ENCODE measurements at places on chromosomes 16 and 17.

DNA sequence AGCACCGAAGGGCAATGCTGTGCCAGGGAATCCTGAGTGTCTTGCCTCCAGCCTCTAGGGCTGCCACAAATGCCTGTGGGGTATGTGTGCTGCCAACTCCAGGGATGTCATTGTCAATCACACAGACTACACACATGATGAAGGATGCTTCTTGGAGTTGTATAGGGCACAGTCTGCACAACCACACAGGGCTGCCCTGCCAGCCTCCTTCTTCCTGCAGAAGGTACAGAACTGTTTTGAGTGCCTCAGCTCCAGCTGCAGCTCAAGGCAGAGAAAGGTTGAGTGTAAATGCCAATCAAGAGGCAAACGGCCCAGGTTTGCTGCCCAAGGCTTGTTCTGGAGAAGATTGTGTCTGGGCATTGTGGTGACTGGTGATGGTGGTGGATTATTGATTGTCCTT, 15.6 kb downstream of the SCNN1B start:
- no peak for DNase-seq

GRCh38 chr17:80529904-80530292, 14.7 kb upstream of the RPTOR start:
- DNase-seq, result no peak

- DNase-seq, result peak; percentile 9
Observed at GRCh38 chr17:45235416-45236281, 14.0 kb downstream of the FMNL1 start.

- no peak for DNase-seq
Observed at GRCh38 chr17:76048711-76049110, 21.6 kb upstream of the EVPL start.

DNA sequence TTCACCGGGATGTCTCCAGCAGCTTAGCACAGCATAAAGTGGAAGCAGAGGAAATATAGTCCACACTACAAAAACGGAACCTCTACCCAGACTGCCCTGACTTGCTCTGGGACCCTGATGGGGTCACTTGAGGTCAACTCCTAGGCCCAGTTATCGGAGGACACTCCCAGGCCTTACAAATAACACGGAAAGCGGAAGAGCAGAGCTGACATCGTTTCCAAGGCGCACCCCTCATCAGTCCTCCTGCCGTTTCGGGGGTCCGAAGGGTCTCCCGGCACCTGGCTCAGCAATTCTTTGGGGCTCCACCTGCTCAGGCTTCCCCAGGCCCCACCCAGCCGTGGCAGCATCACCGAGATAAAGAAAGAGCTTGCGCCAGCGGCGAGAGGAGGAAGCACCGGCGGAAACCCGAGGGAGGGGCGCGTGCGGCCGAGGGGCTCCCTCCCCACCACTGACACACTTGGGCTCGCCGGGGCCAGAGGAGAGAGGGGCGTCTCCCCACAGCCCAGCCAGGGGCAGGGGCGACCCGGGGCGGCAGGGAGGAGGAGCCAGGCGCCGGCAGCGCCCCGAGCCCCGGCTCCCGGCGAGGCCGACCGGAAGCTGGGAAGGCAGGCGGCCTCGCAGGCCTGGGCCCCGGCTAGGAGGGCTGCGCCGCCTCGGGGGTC, 727 bp downstream of the CORO7 start:
- DNase-seq, result no peak

GRCh38 chr17:39822051-39822451, 42.1 kb downstream of the IKZF3 start:
- DNase-seq, result no peak

- DNase-seq, result peak; percentile 75
Observed at GRCh38 chr17:55454906-55455474, 33.4 kb upstream of the MMD start.

- no peak for DNase-seq
Observed at GRCh38 chr16:10888320-10888937, 11.4 kb downstream of the CIITA start.

GRCh38 chr17:42584880-42585279, 7.4 kb upstream of the PSMC3IP start:
- DNase-seq, result no peak

GRCh38 chr17:32256012-32256700, 9.5 kb upstream of the RHBDL3 start:
- DNase-seq, result no peak

- no peak for DNase-seq
Observed at GRCh38 chr16:82116535-82116934, 53.5 kb downstream of the MPHOSPH6 start.

DNA sequence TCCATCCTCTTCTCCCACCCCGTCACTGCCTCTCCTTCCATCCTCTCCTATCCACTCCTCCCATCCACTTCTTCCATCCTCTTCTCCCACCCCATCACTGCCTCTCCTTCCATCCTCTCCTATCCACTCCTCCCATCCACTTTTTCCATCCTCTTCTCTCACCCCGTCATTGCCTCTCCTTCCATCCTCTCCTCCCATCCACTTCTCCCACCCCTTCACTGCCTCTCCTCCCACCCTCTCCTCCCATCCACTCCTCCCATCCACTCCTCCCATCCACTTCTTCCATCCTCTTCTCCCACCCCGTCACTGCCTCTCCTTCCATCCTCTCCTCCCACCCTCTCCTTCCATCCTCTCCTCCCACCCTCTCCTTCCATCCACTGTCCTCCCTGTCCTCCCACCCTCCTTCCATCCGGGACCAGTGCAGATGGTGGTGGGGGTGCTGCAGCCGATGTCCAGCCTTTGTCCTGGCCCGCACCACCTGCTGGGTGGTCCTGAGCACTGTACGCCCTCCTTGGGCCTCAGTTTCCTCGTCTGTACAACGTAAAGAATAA, 1.1 kb downstream of the WFIKKN1 start:
- no peak for DNase-seq

GRCh38 chr17:80347536-80347935, 67.4 kb upstream of the ENDOV start:
- DNase-seq, result no peak

DNA sequence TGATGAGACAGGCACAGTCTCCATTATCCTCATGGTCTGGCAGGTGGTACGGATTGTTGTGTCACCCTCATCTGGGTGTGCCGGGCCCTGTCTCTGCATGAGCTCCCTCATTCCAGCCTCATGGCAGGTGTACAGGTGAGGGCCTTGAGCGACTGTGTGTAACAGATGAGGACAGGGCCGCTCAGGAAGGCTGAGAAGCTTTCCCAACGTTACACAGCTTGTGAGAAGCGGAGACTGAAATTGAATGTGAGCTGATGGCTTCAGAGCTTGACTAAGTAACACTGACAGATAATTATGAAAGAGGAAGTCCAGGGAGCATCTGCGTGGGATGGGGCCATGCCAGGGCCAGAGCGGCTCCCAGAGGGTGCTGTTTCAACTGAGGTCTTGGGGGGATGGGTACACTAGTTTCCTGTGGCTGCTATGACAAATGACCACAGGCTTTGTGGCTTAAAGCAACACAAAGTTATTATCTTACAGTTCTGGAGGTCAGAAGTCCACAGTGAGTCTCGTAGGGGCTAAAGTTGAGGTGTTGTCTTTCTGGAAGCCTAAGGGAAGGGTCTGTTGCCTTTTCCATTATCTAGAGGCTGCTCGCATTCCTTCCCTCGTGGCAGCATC, 36.7 kb downstream of the CMIP start:
- DNase-seq, result no peak

DNA sequence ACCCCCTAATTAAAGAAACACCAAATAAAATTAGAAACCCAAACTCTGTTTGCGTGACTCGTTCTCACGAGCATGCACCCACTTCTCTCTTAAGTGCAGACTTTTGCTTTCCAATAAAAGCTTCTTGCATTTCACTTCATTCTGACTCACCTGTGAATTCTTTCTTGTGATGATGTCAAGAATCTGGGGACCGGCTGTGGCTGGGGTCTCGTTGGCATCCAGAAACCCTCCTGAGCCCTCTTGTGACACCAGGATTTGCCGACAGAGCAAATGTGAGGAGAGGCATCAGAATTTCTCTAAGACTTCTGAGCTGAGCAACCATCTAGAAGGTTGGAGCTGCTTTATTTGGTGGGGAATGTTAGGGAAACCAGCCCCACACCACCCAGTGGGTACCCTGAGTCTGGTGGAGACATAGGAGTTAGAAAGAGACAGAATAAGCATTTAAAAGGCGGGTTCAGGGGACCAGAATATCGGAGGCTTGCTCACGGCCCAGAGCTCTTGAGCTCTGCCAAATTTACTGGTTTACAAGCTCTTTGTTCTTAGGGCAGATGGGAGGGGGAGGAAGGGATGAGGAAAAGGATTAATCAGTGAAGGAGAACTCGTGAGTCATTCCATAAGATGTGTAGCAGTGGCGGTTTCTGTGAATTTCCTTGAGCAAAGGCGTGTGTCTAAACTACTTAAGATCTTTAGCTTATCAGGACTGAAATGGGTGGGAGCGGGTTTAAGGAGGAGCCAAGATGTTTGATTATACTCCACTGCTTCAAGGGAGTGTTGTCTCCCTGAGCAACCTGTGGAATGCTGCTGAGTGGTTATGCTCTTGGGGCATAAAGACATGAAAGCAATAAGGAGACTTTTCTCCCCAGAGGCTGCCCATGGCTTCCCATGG, 24.2 kb upstream of the TMC5 start:
- DNase-seq, result no peak

DNA sequence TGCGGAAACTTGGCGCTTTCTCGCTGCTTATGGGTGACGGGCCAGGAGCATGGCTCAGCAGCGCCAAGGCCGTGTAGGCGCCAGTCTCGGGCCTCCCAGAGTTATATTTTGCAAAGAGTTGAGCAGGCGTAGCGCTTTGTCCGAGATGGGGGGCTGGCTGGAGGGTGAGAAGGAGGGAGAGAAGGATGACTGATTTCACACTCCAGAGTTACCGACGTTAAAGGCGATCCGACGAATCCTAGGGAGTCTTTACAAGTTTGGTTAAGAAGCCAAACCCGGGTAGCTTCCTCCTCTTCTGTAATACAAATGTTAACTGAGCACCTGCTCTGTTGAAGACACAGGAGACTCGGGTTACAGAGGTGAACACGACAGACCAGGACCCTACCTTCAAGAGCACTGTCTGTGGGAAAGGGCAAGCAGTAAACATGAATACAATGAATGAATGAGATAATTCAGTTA, 782 bp downstream of the POLR2A start:
- DNase-seq, result no peak

GRCh38 chr17:3539881-3540540, 17.6 kb downstream of the TRPV3 start:
- no peak for DNase-seq

DNA sequence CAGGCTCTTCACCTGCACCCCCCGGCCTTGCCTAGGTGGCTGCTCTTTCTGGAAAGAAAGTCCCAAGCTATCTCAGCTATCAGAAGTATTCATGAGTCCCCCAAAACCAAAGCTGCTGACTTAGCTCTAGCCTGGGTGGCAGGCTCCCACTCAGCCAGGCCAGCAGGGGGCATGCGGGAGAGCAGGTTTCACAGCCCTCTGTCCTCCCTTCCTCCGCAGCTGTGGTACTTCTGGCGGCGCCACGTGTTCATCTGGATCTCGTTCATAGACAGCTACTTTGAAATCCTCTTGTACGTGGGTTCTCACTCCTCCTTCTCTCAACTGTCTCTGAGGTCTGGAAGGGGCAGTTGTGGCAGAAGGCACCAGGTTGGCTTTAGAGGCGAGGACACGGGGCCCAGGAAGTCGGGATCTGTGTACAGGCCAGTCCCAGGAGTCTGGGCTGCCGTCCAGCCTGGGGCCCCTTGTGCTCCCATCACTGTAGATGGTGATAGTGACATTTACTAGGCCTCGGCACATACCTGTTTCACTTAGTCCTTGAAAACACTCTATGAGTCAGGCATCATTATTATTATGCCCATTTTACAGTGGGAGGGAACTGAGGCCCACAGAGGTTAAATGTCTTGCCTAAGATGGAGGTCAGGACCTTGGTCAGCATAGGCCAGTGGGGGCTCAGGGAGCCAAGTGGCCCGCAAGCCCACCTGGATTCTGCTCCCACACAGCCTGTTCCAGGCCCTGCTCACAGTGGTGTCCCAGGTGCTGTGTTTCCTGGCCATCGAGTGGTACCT, 12.9 kb downstream of the TRPV2 start:
- DNase-seq, result no peak

DNA sequence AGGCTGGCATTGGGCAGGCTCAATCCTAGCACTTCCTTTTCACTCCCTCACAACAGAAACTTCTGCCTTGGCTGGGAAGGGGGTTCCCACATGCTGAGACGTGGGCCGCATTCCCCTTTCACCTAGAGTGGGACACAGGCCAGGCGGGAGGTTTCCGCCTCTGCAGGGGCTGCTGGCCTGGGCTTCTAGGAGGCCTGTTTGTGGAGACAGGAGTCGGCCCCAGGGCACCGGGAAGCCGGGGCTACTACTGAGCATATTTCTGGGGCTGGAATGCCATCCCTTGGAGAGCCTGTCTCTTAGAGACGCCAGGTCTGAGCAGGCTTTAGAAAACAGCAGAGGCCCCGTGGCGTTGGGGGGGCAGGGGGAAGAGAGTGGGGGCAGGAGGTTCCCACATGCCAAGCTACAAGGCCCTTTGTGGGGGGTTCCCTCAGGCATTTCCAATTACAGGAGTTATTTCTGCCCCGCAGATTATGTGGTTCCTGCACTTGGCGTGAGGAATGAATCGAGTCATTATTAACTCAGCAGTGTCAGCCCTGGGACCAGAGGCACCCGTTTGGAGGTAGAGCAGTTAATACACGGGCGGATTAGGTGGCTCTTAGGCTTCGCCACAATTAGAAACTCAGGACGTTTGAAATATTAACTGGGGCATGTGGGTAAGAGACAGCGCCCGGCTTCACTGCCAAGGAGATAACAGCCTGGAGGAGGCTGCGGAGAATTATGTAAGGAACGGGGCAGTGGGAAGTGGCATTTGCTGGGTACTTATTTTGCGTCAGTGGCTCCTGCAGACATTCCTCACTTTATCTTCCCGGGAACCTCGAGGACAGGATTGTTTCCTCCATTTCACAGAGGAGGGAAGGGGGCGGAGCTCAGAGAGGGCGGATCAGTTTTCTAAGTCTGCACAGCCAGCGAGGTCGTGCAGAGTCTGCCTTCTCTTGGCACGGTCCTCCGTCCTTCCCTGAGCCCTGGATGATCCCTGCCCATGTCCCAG, 162.5 kb downstream of the MAF start:
- no peak for DNase-seq

DNA sequence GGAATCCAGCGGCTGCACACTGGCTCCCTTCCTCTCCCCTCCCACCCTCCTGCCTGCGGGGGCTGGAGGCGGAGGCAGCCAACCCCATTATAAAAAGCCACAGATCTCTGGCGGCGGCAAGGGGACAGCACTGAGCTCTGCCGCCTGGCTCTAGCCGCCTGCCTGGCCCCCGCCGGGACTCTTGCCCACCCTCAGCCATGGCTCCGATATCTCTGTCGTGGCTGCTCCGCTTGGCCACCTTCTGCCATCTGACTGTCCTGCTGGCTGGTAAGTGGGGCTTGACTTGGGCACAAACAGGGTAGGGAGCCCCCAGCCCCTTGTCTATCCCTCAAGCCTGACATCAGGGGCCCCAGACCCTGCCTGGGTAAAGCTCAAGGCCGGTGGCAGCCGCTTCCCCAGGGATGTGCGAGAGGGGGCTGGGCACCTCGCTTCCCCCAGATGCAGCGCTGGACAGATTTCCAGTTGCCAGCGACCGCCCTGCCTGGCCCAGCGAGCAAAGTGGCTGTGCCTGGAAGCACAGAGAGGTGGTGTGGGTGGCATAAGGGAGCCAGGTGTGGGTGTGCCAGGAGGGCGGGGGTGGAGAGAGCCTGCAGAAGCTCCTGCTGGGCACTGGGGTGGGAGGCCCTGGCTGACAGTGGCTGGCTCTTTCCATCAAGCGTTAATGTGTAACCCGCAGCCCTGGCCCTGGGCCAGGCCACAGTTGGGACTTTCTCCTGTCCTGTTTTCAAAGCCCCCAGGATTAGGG, at the start of gene CX3CL1:
Gene CX3CL1 (plus strand): TSS at position 119 of the 745 bp plus-strand sequence. CDS start 79 bp downstream, at position 198.
- no peak for DNase-seq

- DNase-seq, result no peak
Observed at GRCh38 chr16:4212211-4212933, 29.5 kb downstream of the SRL start.

GRCh38 chr17:39663688-39664580, 1.2 kb upstream of the TCAP start:
- no peak for DNase-seq

Measured in AG04449 (cell line).